ENCODE measurements at places on chromosomes 1 and 21.

DNA sequence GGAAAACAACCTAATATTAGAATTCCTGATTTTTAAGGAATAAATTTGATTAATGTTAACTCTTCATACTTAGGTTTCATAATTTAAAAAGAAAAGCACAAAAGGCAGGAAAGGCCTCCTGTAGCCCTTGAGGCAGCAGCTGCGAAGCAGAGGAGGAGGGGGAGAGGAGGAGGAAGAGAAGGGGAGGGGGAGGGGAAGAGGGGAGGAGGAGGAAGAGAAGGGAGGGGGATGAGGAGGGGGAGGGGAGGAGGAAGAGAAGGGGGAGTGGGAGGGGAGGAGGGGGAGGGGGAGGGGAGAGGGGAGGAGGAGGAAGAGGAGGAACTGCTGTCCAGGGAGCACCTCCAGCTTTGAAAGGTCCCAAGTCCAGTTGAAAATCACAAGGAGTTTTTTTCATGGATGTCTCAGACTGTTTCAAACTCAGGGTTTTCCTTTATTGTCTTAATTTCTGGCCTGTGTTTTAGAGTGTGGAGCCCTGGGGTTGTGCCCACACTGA is 35.1 kb upstream of the DIP2A start:
- no peak for DNase-seq

DNA sequence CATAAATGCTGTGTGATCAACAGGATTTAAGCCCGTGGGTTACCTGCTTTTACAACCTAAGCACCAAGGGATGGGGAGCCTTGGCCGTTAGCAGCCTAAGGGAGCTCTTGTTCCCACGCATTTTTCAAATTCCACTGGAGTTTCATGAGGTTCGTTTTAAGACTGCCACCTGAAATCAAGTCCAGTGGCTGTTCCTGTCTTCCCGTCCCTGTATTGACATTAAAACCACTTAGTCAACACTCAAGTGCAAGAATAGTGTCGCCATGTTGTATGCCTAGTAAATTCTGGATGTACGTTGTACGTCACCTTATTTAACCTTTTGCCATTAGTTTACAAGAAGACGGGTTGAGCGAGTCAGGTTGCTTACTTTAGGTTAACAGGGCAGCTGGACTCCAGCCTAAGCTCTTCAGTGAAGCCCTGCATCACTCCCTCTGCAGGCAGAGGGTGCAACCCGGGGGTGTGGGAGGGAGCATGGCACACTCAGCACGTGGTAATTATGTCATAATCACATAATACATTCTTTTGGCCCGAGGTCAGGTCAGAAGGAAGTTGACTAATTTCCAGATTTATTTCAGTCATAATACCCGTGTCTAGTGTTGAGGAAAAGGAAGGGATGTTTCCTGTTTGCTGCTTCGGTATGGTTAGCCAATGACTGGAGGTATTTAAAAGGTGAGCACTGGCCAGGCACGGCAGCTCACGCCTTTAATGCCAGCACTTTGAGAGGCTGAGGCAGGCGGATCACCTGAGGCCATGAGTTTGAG is 42.5 kb downstream of the CNST start:
- DNase-seq, result no peak

- DNase-seq, result no peak
These were observed 12.4 kb downstream of the LMNA start for GRCh38 chr1:156126630-156127534.

DNA sequence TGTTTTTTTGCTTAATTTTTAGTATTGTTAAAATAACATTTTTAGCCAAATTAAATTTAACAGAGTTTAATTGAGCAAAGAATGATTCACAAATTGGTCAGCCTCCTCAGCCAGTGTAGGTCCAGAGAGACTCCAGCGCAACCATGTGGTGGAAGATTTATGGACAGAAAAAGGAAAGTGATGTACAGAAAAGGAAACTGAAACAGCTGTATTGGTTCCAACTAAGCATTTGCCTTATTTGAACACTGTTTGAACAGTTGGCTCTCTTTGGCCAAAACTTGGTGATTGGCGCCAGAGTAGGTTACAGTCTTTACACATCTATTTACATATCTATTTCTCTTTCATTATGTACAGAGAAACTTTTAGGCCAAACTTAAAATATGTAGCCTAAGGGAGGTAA is 19.4 kb downstream of the RPS6KC1 start:
- DNase-seq, result no peak

GRCh38 chr1:224182057-224182865 is 779 bp upstream of the DEGS1 start:
- no peak for DNase-seq

DNA sequence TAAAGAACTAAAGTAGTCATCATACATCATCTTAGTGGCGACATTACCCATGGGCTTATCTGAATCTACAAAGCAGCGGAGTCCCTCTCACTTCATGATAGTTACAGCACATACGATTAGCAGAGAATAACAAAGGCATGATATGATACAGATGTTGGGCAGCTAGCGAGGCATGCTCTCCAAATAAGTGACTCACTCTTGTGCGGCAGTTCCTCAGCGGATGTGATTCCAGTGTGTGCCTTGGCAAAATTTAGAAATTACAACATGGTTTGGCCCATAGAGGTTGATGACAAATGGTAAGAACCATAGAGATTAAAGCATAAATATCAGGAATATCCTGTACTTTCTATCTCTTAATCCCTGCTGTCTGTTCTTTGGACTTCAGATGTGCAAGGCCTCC is 48.1 kb upstream of the PAXBP1 start:
- no peak for DNase-seq

- no peak for DNase-seq
These were observed 9.4 kb downstream of the CNR2 start for GRCh38 chr1:23903754-23904153.

DNA sequence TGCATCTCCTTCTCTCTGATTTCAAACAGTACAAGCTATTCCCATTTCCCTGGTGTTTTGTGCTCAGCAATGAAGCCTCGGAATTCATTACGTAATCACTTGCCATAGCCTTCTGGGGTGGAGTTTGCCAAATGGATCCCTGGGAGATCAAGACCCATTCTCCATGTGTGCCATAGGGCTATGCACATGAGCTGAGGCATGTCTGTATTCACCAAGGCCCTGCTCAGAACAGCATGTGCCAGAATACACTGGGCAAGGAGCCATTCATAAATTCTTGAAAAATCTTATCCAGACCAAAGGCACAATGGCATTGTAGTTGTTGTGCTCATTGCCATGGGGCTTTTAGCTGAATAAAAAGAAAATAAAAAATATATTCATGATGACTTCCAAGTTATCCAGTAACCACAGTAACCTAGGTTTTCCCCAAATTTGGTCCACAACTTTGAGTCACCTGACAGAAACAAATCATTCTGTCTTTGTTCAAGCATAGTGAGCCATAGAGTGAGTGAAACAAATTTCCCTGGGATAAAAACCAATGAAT is 53.0 kb downstream of the CRB1 start:
- no peak for DNase-seq

GRCh38 chr21:46385846-46386733 is 62.1 kb downstream of the PCNT start:
- DNase-seq, result no peak

GRCh38 chr1:104733866-104734265 is 984.2 kb downstream of the AMY1C start:
- no peak for DNase-seq

DNA sequence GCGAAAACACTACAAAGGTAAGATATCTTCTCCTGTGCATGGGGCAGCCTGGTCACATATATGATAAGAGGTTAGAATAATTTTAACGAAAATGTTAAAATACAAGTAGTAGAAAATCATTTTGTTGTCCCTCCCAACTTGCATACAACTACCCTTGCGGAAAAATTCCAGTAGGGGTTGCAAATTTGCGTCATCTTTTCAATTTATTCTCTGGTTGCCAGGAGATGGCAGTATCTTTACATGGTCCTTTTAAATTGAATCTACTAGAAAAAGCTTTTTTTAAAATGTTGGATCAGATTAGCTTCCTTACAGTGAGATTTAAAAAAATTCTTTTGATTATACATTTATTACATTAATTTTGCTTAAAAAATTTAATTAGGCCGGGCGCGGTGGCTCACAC is 10.9 kb downstream of the S100PBP start:
- DNase-seq, result no peak

- no peak for DNase-seq
These were observed 123.7 kb downstream of the FOXD2 start for GRCh38 chr1:47561523-47562007.

- DNase-seq, result no peak
These were observed 4.5 kb downstream of the ADARB1 start for GRCh38 chr21:45078877-45079281.

- DNase-seq, result no peak
These were observed 1538.3 kb downstream of the NCAM2 start for GRCh38 chr21:22536509-22536908.

DNA sequence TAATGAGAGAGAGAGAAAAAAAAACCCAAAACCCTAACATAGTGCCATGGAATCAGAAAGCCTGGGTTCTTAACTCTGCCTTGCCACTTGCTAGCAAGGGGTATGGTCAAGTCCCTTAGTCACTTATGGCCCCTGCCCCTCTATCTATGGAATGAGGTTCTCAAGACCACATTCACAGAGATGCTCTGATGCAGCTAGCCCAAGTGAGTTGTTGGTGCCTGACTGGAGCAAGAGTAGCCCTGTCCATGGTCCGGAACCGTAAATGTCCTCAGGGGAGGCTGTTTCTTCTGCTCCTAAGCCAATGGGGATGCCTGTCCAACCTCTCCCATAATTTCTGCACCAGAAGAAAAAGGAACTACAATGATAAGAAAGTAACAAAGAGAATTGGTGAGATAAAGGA is 56.8 kb downstream of the CSMD2 start:
- DNase-seq, result no peak

- no peak for DNase-seq
These were observed 51.7 kb upstream of the TARBP1 start for GRCh38 chr1:234530672-234531071.

- DNase-seq, result no peak
These were observed 46.2 kb downstream of the TRABD2B start for GRCh38 chr1:47951026-47951425.

DNA sequence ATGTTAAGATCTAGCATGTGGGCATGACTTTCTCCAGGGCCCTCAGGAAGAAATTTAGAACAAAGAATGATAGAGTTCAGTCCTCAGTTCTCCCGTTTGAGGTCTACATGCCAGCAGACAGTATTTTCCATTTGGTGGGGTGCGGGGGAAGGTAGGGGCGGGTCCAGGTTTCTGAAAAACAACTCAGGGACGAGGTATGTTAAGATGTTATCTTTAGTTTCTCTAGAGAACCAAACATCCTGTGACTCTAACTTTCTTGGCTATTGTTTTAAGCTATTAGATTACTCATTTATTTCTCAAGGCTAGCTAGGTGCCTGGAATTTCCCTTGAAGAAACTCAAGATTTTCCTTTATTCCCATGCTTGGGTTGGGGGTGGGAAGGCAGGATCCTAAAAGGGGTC is 42.3 kb upstream of the SYT14 start:
- DNase-seq, result no peak

GRCh38 chr1:214337511-214337910 is 56.6 kb downstream of the SMYD2 start:
- no peak for DNase-seq

DNA sequence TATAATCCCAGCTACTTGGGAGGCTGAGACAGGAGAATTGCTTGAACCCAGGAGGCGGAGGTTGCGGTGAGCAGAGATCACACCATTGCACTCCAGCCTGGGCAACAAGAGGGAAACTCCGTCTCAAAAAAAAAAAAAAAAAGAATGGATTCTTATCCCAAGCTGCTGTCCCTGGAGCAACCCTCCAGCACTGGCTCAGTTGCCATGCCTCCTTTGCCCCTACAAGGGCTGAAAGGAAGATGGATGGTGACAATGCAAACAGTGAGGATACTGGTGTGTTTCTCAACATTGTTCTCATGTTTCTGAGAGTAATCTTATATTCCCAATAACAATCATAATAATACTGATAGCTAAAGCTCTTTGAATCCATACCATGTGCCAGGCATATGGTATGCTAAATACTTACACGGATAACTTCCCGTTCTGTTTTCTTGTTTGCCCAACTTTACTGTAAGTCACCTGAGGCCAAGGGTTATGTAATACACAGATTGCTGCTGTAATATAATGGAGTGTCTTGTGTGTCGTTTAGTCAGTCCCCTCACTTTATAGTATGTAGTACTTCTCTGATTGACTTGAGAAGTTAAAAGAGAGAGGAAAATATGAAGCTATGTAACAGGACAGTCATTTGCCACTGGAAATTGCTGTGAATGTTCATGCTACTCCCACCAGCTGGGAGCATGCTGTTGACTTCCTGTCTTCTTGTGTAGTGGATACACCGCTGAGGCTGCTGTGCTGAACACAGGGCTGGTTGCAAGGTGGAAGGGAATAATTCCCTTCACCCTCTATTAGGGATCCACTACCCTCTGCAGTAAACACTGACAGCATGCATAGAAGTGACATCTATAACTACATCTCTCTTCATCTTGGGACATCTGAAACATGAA is 153.6 kb downstream of the CNIH3 start:
- DNase-seq, result no peak

- no peak for DNase-seq
These were observed 51.4 kb upstream of the LRIG2 start for GRCh38 chr1:113021430-113022085.

- no peak for DNase-seq
These were observed 6.3 kb downstream of the MX2 start for GRCh38 chr21:41367945-41368734.

DNA sequence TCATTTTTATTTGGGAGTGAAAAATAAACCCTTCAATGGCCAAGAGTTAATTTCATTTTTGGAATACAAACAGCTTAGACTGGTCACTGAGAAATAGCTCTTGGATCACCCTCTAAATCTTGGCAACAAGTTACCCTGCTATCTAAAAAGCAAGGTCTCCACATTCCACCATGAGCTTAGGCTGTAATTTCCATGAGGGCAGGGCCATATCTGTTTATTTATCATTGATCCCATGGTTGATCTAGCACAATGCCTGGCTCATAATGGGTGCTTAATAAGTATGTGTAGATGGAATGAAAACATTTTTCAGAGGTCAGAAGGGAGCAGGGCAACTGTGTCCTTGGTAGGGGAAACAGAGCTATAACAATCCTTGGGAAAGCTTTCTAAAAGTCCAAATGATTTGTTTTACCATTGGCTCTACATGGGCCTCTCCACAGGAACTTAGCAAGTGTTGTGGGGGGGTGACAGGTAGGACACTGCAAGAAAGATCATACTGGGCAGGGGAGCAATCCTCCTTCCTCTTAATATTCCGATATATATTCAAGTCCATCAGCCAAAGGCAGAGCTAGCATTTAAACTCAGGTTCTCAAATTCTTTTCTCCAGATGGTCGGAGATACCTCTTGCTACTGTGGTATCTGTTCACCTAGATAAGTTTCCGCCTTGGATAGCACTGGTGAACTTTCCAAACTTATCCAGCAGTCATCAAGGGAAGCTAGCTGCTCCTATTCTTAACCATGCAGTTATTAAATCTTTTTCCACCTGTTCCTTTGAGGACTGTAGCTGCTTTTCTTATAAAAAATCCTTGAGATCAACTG is 53.1 kb upstream of the PTCH2 start:
- no peak for DNase-seq

GRCh38 chr1:151713874-151714273 is 2.7 kb downstream of the CELF3 start:
- DNase-seq, result no peak

GRCh38 chr21:34899760-34900159 is 149.3 kb downstream of the RUNX1 start:
- DNase-seq, result no peak

- DNase-seq, result no peak
These were observed 151.2 kb downstream of the DMRTA2 start for GRCh38 chr1:50271968-50272578.

- DNase-seq, result no peak
These were observed 2.3 kb downstream of the ZBTB37 start for GRCh38 chr1:173870252-173871075.
